ENCODE measurements at places on chromosomes 11 and 22.

- DNase-seq = no peak
Observed at GRCh38 chr11:107257710-107258109, 199.9 kb downstream of the CWF19L2 start.

DNA sequence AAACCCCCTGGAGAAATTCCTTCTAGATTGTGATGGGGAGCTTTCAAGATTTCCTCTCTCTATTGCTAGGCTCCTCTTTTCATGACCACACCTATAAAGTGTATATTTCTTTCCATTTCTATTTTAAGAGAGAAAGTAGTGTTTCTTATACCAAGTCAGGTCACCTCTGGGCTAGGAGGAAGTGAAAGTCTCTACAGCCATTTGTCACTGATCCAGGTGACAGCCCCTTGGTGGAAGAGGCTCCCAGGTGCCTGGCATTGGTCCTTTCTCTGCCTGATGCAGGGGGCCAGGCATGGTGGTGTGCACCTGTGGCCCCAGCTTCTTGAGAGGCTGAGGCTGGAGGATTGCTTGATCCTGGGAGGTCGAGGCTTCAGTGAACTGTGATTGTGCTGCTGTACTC is 64.7 kb downstream of the DHCR7 start:
- DNase-seq = no peak

GRCh38 chr11:34604145-34604544 is 16.7 kb upstream of the EHF start:
- no peak for DNase-seq

DNA sequence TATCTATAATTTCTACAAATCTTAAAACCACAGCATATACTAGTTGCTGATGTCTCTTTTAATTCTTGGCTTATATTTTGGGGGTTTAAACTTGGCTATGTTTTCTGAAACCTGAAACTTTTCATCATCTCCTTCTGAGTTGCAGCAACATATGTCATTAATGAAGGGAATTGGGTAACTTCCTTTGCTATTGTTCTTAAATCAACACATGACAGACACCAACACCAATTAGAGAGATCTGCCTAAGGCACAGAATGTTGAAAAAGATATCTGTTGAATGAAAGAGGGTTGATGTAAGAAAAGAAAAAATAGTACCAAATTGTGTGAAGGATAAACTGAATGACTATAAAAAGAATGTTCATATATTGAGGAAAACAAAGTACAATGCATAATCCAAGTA is 10.3 kb upstream of the GAS2 start:
- DNase-seq = no peak

- no peak for DNase-seq
Observed at GRCh38 chr11:77065878-77066228, 918 bp upstream of the CAPN5 start.

DNA sequence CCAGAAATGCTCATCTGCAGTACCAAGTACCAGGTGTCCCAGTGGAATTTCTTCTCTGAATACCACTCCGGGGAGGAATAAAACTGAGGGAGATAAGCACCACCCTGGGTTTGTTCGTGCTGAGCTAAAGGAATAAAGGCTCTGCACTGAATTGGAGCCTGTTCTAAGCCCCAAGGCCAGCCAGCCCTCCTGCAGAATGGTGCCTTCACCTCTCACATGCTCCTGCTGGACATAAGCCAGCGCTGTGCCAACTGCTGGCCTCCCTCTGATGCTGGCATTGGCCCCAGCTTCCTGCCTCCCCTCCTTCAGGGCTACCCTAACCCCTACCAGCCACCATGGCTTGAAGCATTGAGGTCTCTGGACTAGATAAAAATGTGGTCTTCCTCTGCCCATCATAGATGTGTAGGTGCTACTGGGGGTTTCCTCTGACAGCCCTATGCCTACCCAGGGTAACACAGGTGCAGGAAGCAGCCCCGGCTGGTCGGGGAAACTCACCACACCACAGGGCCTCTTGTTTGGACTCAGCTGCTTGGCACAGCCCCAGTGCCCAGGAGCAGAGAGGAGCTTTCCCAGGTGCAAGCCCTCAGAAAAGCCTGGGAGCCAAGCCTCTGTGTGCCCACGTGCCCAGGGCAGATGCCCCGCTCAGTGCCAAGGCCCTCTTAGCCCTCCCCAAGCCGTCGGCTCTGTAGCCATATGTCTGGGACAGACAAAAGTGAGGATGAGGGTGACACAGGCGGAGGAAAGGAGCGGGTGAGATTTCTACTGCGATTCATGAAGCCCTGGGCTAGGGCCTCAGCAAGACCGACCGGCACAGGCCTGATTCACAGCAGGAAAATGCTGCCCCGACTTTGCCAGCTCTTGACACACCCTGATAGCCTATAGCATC is 34.1 kb upstream of the JAM3 start:
- no peak for DNase-seq

DNA sequence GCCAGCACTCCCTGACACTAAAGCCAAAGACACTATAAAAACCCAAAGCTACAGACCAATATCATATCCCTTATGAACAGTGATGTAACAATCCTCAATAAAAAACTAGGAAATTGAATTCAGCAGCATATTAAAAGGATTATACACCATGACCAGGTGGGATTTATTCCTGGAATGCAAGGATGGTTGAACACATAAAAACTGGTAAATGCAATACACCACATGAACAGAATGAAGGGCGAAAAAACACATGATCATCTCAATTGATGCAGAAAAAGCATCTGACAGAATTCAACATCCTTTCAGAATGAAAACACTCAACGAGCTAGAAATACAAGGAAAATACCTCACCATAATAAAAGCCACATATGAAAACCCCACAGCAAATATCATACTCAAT is 31.3 kb downstream of the OSBP start:
- no peak for DNase-seq

GRCh38 chr11:82450996-82451395 is 282.7 kb downstream of the FAM181B start:
- DNase-seq = no peak

- DNase-seq = no peak
Observed at GRCh38 chr11:92440701-92441442, 216.3 kb downstream of the FAT3 start.

- DNase-seq = no peak
Observed at GRCh38 chr11:17744151-17744940, 9.8 kb downstream of the KCNC1 start.

- no peak for DNase-seq
Observed at GRCh38 chr11:47905358-47906059, 57.4 kb upstream of the NUP160 start.

DNA sequence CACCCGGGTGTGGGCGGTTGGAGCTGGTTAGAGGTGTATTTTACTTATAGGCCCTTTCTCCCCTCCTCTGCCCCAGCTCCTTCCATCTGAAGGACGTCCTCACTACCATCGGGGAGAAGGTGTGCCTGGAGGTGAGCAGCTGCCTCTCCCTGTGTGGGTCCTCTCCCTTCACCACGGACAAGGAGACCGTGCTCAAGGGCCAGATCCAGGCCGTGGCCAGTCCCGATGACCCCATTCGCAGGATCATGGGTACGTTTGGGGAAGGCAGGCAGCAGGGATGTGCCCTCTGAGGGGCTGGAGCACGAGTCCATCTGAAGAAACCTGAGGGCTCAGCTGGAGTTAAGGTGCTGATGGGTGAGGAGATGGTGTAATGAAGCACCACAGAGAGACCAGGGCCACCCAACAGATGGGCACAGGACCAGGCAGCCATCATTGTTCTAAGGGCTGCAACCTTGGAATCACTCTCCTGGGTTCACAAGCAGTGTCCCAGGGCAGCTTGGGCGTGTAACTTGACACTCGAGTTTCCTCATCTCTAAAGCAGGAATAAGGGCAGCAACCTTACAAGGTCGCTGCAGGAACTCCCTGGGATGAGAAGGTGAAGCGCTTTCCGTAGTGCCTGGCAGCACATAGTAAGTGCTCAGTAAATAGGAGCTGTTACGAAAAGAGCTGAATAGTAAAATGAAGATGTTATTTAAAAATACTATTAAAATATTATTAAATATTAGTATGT is 29.4 kb downstream of the TCP11L1 start:
- no peak for DNase-seq

DNA sequence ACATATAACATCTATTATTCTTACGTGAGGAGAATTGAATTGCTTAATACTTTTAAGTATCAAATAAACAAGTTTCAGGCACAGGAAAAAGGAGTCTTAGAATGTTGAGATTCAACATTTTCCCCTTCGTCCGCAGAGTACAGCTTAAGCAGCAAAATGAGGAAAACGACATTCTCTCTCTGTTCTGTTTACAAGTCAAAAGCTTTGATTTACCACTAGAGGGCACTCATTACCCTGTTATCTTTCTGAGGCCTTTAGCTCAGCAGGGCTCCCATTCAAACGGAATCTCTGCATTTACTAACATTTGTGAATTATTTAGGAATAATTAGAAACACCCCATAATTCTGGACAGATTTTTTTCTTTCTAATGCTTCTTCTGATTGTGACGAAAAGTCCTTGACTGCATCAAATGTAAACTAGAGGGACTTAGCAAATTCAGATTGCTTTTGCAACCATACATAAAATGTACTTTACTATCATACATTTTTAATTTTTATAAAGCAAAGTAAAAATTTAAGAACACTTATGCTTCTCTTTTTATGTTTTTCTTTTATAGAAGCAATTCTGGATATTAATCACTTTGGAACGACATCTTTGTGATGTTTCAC is 75.0 kb downstream of the JRKL start:
- peak; percentile 24 for DNase-seq

- no peak for DNase-seq
Observed at GRCh38 chr11:70212227-70212811, 9.2 kb downstream of the FADD start.

DNA sequence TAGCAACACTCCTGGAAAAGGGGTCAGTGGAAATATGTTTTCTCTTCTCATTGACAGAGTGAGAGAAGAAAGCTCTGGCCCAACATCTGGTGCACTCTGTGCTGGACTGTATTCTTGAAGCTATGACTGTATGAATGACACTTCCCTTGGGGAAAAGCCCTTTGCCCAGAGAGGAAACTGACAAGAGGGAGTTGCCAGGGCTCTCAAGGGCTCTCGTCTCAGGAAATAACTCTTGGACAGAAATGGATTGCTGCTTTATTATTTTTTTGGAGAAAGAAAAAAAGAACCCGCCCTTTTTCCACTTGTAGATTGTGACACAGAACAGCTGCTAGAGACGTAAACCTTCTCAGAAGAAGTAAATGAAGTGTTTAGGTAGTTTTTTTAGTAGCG is 11.4 kb downstream of the ETS1 start:
- DNase-seq = no peak

- no peak for DNase-seq
Observed at GRCh38 chr22:30444632-30445437, 19.3 kb downstream of the MTFP1 start.

DNA sequence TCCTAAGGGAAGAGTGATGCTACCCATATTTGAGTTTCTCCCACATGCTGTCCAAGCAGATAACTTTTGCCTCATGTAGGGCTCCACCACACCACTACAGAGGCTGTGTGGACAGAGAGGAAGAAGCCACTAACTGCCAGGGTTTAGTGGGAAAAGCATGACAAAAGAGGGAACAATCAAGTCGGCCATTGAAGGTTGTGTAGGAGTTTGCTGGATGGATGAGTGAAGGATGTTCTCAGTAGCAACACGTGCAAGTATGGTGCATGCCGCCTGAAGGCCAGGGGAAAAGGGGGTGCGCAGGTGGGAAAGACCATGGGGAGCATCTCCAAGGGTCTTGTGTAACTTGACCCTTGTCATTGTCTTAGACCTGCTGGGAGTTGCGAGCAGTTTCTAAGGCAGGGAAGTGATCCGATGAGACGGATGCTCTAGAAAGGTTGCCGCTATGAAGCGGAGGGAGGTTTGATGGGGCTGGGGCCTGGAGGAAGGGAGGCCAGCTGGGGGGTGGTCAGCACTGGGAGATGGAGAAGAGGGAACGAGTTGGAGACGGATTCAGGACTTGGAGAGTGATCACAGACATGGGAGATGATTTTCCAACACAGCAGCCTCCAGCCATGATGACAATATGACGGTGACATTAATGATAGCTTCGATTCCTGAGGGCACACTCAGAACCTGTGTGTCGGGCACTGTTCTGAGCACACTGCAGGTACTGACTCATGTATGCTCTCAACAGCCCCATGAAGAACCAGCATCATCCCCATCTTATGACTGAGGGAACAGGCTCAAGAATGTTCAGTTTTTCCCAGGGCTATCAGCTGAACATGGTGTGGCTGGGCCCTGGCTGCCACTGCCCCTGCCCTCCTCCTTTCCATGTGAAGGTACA is 53.7 kb downstream of the CD6 start:
- DNase-seq = no peak

GRCh38 chr11:79413268-79413667 is 27.6 kb downstream of the TENM4 start:
- peak; percentile 84 for DNase-seq

GRCh38 chr11:60970369-60970774 is 1.1 kb upstream of the CD6 start:
- DNase-seq = no peak

DNA sequence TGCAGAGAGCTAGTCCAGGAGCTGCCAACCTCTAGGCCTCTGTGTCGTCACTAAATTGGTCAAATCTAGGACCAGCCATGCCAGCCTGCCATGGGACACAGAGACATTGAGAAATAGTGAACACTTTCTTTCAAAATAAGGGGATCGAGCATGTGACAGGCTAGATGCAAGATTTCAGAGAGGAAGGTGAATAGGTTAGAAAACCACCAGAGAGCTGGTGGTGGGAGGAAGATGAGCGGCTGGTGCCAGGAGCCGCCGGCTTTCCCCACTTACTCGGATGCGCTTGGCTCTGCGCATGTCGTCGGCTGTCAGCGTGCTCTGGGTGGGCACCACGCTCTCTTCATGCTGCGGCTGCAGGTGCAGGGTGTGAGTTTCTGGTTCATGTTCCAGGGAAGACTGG is 35.4 kb upstream of the NFRKB start:
- DNase-seq = no peak

GRCh38 chr22:44329179-44329796 is 16.5 kb upstream of the SHISAL1 start:
- no peak for DNase-seq

- DNase-seq = no peak
Observed at GRCh38 chr22:50482107-50483074, 1.0 kb downstream of the ADM2 start.

DNA sequence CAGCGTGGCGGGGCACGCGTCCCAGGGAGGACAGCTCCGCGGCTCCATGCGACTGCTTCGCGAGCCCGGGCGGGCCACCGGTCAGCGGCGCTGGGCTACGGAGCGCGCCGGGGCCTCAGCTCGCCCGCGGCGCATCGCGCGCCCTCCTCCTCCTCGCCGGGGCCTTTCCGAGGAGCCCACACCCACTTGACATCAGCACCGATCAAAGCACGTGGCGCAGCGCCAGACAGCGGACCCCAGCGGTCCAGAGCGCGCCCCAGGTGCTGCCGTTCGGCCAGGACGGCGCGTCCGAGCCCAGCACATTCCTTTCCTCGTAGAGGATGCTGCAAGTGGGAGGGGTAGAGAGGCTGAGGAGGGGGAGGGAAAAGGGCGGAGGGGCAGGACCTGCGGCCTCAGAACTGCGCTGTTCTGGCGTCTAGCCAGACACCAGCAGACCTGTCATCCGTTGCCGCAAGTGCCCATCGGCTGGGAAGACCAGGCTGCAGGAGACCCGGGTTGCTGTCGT is 88.6 kb downstream of the PLEKHA7 start:
- DNase-seq = no peak

- no peak for DNase-seq
Observed at GRCh38 chr11:27203077-27203647, 159.9 kb downstream of the CCDC34 start.
